ENCODE measurements at places on chromosomes 13 and 19.

DNA sequence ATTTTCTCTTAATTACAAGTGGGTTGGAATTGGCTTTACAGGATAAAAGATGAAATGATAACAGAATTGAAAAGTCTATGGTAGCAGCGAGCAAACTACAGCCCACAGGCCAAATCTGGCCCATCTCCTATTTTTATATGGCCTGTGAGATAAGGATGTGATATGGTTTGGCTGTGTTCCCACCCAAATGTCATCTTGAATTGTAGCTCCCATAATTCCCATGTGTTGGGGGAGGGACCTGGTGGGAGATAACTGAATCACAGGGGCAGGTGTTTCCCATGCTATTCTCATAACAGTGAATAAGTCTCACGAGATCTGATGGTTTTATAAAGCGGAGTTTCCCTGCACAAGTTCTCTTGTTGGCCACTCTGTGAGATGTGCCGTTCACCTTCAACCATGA, 19.0 kb downstream of the CRYL1 start:
- DNase-seq = no peak

DNA sequence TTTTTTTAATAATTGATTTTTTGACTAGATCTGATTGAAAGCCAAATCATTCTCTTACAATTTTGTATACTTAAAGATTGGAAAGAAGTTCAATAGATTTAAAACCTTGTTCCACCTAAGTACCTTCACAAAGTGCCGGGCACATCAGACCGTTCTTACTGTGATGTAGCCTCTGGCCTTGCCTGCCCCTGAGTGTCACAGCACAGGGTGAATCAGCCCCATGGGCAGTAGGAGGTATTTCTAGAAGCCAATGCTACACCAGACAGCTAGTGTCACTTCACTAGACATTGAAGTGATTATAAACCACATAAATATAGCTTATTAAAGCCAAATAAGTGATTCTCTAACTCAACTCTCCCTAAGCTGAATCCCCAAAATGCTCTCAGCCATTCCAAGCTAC, 131.3 kb downstream of the LACC1 start:
- peak; percentile 39 for DNase-seq

DNA sequence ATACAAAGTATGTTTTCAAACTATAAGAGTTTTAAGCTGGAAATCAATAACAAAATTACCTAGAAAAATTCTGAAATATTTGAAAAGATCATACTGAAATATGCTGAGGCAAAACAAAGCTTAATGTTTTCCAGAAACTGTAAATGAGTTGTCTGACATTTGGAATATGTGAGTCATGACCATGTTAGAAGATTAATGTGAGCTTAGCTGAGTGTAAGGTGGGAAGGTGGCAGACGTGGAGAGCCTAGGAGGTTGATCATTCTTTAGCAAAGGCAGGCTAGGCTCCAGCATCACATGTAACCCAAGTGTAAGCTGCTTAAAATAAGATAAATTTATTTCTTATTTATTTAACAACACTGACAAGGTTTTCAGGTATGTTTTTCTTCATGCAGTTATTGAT, 2086.1 kb upstream of the PCDH20 start:
- no peak for DNase-seq

DNA sequence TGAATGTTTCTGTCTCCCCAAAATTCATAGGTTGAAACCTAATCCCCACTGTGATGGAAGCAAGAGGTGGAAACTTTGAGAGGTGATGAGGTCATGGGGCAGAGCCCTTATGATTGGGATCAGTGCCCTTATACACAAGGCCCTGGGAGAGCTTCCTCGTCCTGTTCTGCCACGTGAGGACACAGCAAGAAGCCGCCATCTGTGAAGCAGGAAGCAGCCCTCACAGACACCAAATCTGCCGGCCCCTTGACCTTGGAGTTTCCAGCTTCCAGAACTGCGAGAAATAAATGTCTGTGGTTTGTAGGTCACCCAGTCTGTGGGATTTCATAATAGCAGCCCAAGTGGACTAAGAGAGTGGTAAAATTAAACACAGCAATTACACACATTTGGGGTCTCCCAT, 737.4 kb downstream of the UQCRFS1 start:
- DNase-seq = no peak

- DNase-seq = no peak
Observed at GRCh38 chr13:66218583-66218982, 1011.6 kb downstream of the PCDH9 start.

GRCh38 chr13:27827646-27828045, 35.4 kb downstream of the GSX1 start:
- no peak for DNase-seq

GRCh38 chr13:45681113-45681512, 21.0 kb upstream of the CBY2 start:
- DNase-seq = no peak

DNA sequence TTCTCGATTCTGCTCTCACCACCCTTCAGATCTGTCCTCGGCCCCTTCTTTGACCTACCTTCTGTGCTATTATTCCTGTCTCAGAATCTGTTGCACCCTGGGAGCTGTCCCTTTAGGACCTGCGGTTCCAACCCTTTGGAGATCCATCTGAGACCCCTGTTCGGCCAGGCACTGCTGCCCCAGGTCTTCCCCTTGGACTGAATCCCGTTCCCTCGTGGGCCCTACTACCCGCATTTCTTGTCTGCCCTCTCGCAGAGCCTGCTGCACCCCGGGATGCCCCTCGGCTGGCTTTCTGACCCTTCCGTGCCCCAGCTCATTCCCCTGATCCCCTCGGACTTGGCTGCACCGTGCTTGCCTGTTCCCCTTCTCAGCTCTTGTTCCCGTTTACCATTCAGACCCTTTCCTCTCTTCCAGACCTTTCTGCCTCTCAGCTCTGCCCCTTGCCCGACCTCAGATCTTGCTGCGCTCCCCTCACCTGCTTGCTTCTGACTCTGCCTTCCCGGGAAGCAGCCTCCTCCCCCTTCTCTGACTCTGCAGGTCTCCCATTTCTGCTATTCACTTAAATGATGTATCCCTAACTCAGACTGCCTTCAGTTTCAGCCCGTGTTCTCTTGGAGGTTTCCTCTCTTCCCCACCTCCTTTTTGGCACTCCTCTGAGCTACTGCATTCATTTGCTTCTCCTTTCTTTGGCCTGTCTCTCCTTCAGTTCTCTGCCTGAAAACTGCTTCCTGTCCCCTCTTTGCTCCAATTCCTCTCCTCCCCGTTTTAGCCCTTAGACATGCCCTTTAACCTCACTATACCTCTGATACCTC, 1.1 kb downstream of the ARHGAP35 start:
- DNase-seq = no peak

DNA sequence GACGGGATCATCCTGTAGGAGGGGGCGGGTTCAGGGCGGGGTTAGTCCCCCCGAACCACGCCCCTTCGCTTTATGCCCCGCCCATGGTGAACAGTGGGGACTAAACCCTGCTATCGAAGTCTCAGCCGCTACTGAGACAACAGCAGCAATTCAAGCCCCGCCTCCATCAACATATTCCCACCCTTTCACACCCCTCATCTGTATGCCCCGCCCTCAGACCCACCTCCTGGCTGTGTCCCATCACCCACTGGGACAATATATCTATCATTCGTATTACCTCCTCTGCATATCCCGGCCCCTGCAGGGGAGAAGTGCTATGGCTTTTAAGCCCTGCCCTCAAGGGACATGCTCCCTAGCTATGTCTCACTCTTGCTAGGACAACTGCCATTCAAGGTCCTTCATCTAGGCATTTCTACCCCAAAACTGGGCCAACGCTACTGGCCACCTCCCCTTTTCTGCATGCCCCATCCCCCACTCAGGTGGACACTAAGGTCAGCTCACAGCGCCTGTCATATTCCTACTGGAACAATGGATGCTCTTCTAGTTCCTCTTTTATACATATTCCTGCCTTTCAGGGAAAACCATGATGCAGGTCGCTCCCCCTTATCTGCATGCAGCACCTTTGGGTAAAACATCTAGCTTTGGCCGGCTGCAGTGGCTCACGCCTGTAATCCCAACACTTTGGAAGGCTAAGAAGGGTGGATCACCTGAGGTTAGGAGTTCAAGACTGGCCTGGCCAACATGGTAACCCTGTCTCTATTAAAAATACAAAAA, 11.9 kb downstream of the LRFN1 start:
- DNase-seq = no peak

GRCh38 chr19:8639821-8640401, 9.5 kb downstream of the NFILZ start:
- DNase-seq = no peak

DNA sequence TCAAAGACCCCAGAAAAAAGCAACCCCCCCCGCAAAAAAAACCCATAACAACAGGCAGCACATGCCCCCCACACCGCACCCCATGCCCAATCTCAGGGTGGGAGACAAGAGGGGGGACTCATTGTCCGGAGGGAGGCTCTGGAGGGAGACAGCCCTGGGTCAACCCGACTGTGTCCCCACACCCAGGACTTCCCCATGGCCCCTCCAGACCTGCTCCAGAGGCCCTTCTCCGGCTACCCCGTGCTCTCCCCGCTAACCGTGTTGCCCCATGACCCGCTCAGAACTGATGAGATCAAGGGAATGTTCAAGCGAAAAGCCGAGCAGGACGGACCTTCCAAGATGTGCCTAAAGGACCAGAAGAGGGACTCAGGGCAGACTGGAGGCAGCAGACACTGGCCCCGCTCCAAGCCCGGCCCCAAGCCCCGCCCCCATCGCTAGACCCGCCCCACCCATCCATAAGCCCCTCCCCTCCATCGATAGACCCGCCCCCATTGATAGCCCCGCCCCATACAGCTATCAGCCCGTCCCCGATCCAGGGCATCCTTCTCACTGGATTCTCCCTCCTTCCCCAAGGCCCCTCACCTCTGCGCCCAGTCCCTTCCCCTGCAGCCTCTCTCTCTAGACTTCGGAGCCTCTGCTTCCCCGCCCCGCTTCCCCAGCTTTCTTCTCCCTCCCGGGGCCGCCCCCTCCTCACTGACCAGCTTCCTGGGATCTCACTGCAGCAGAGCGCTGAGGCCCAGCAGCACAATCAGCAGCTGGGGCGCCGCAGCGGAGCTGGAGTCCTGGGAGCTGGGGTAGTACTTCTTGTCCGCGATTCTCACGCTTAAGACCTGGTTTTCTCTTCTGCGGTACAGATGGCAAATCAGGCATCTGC, 2.2 kb downstream of the BST2 start:
- DNase-seq = peak; percentile 7

- peak; percentile 61 for DNase-seq
Observed at GRCh38 chr13:75801388-75801945, 165.3 kb downstream of the LMO7 start.

DNA sequence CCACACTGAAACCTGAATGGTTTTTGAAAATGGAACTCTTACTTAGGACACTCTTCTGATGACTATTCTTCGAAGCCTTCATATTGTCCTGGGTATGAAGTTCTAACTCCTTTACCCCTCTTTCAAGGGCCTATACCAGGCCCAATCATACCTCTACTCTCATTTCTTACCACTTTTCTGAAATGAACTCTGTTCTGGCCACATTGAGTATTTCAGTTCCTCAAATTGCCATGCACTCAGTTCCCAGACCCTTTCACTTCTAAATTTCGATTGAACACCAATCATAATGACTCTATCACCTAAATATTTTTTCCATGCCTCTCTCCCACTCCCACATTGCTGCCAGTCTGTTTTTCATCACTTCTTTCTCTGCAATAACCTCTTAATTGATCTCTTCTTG, 53.7 kb downstream of the LACC1 start:
- no peak for DNase-seq

- no peak for DNase-seq
Observed at GRCh38 chr19:16402041-16402440, 69.7 kb downstream of the EPS15L1 start.

GRCh38 chr19:29505097-29505824, 20.5 kb upstream of the VSTM2B start:
- DNase-seq = no peak

GRCh38 chr19:21900401-21900800, 64.4 kb upstream of the ZNF43 start:
- DNase-seq = no peak

DNA sequence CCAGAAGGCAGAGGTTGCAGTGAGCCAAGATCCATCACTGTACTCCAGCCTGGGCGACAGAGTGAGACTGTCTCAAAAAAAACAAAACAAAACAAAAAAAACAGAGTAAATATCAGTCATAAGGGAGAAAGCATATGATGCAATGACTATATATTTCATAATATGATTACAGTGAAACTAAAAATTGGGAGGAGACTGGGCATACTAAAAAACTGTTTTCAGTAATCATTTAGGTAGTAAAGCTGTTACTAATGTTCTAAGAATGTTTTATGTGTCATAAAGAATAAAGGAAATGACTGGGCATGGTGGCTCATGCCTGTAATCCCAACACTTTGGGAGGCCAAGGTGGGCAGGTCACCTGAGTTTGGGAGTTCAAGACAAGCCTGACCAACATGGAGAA, 15.9 kb downstream of the ZNF573 start:
- no peak for DNase-seq

- no peak for DNase-seq
Observed at GRCh38 chr13:108326309-108326708, 56.8 kb downstream of the TNFSF13B start.

DNA sequence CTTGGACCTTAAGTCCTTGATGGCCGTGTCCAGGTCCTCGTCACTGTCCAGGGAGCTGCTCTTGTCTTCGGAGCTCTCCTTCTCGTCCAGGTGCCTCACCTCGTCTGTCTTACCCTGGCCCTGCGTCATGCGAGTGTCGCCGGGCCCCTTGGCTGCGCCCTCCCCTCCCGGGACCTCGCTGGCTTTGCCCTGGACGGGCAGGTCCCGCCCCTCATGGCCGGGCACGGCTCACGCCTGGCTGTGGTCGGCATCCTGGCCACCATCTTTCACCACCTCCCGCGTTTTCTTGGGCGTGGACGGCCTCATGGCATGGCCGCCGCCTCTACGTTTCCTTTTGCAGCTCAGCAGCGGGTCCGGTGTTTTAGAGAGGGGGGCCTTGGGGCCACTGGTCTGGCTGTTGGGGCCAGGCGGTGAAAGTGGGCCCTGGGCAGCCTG, 14.8 kb downstream of the RB1 start:
- DNase-seq = no peak

DNA sequence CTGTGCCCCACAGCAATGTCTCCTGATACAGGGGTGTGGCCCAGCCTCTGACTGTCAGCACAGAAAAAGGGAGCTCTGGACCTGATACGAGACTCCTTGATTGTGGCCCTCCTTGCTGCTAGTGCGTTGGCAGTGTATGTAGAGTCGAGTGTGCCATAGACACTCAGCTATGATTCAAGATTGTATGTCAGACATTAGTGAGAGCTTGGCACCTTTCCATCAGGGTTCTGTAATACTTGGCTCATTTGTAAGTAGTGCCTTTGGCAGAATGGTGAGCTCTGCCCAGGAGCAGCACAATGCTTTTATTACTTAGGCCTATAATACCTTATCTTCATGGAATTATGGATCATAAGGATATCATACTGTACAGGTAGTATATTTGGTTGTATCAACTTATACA, 83.4 kb downstream of the ATP8A2 start:
- no peak for DNase-seq

DNA sequence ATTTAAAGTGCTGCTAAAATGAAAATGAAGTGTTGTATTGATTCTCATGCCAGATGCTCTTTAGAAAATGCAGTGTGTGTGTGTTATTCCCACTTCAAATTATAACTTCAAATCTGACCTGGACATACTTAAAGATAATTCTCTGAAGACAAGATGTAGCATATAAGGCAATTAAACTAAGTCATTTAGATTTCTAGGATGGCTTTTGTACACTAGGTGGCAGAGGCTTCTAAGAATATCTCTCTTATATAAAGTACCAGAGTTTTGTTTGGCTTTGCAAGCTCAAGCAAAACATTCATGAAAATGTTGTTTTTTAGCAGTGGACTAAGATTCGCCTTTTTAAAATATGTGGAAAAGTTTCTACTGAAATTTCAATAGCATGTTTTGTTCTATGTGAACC, 407.2 kb downstream of the GPC5 start:
- DNase-seq = no peak

Measured in brain microvascular endothelial cell (primary cell).